ENCODE measurements at places on chromosomes 3 and 15.

GRCh38 chr15:53588773-53589172 is 170.7 kb downstream of the WDR72 start:
- DNase-seq: peak; percentile 48

GRCh38 chr15:78923015-78923414 is 21.8 kb downstream of the CTSH start:
- DNase-seq: no peak

GRCh38 chr15:73755946-73756345 is 2.8 kb upstream of the INSYN1 start:
- no peak for DNase-seq

DNA sequence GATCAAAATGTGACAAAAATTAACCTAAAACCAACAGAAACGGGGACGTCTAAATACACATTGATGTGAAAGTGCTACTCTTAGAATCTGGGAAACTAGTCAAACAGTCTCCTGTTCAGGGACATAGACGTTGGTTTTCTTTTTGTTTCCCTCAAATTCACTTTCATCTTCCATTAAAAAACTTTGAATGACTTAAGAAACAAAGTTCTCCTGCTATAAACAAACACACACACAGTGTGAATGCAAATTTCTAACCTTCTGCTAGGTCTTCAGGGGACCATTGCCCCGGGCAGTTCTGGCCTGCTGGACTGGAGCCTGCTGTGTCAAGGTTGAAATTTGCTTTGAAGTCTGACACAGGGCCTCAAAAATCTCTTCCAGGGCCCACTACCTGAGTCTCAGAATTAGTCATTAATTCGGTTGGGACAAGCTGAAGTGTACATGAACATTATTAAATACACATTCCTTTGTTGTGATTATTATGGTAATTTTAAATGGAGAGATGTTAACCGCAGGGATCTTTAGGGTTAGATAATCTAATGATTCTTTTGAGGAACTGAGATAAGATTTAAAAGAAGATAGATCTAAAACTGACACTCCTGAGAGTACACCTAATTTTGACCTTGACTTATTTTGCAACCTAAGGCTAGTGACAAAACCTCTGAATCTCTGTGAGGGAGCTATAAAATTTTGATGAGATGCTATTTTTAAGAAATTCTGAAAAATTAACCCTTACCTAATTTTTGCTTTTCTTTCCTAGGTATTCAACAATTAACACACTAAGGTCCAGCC is 1260.4 kb downstream of the ROBO1 start:
- peak; percentile 21 for DNase-seq

DNA sequence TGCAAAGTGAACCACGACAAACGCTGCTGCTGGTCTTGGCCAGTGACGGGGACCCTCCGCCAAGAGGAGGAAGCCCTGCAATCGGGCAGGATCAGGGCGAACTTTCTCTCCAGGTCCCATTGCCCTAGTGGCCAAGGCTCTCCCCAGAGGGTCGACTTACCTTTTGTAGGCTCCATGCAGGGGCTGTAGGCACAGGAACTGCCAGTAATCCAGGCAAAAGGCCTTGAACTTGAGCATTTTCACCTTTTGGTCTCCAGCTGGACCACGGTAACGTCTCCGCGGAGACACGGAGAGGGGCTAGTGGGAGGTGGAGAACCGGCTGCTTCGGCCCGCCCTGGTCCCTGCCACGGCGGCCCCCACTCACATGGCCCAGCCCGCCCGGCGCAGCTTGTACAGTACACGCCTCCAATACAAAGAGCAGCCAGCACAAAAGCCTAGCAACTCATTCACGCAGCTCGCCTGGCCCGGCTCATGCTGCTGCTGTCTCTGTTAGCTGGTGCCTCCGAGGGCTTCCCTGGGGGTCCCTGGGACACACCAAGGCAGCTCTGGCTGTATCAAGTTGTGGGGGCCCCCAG is 31.0 kb downstream of the IQSEC1 start:
- DNase-seq: no peak

GRCh38 chr15:69002783-69003182 is 11.7 kb upstream of the NOX5 start:
- DNase-seq: no peak

DNA sequence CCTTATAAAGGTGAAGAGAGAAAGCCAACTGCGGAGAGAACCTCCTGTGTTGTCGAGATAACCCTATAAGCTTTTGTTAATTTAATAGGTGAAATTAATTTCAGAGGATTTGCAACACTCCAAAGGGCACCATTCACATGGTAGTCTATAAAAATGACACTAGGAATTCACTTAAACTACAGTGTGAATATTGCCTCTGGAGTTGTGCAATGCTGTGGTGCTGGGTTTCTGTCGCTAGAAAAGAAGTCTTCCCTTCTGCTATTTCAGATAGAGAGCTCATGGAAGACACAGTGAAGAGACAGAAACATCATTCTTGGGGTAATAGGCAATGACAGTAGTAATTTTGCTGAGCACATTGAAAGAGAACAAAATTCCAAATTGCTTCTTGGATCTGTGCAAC is 28.8 kb upstream of the PROK2 start:
- no peak for DNase-seq

GRCh38 chr15:82146990-82147461 is 101.2 kb upstream of the MEX3B start:
- peak; percentile 92 for DNase-seq

GRCh38 chr3:157406394-157406793 is 30.3 kb upstream of the PTX3 start:
- DNase-seq: no peak

- DNase-seq: no peak
Measured at GRCh38 chr3:128091586-128091985, 32.0 kb downstream of the RUVBL1 start.

DNA sequence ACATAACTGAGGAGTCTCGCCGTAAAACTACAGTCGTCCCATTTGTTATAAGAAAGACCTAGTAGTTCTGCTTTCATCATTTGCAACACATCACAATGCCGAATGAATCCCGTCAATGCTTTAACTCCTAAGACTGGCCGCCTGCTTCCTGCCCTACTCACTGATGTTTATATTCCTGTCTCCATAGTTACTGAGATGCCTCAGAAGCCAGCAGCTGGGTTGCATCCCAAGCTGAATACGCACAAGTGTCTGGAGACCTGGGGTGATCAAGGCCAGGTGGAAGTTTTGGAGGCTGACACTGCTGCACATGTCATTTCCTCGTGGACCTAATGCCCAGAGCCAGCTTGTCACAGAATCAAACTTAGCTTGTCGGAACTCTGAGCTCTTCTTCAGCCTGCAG is 95.2 kb upstream of the UBE2E1 start:
- DNase-seq: peak; percentile 88

- no peak for DNase-seq
Measured at GRCh38 chr15:27486683-27487647, 516.0 kb downstream of the GABRG3 start.

GRCh38 chr15:90637693-90638092 is 79.5 kb upstream of the BLM start:
- no peak for DNase-seq

DNA sequence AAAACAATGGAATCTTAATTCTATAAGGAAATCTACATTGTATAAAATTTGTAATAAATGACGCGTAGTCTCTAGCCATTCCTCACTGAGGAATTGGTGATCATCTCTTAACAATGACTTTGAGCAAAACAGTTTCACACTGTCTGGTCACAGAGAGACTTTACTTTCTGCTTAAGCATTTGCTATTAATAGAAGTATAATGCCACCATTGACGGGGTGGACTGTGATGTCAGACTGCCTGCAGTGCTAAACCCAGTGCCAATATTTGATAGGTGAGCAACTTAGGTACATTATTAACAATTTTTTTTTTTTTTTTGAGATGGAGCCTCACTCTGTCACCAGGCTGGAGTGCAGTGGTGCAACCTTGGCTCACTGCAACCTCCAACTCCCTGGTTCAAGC is 494.9 kb upstream of the ADAMTS9 start:
- DNase-seq: no peak

DNA sequence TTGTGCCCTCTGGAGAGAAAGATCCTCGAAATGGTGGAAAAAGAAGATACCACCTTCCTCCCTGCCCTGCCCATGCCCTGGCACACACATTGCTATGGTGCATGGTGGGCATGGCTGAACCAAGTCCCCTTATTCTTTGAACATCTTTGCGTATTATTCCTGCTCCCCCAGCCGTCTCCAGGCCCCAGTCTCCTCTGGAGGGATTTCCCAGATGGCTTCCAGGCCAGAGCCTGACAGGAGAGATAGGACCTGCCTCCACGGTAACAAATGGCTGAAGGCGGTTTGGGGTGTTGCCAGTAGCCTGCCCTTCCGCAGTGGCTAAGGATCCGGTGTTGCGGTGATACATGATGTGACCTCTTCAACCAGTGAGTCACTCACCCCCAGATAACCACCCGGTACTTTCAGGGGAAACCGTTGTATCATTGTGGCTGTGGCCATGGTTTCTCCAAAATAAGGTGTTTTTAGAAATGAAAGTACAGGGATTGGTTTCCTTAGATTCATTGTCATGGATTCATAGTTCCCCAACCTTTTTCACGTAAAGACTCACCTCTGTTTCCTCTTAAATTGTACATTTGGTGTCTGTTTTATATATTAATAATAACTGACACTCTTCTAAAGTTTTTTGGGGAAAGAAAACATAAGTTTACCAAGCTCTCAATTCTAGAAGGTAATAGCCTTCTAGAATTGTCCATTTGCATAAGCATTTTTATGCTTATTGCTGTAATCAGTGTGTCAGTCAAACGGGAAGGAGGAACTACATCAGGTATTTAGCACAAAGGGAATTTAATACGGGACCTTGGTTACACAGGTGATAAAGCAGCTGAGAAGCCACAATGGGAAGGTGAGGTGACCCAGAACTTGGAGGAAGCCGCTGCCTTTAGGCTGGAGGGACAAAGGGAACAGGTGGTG is 25.9 kb downstream of the SMAD3 start:
- peak; percentile 99 for DNase-seq

GRCh38 chr3:9071936-9072666 is 108.8 kb upstream of the RAD18 start:
- no peak for DNase-seq

- peak; percentile 45 for DNase-seq
Measured at GRCh38 chr3:57078344-57078634, 17.8 kb downstream of the SPATA12 start.

GRCh38 chr15:96818861-96819260 is 488.4 kb downstream of the NR2F2 start:
- no peak for DNase-seq

DNA sequence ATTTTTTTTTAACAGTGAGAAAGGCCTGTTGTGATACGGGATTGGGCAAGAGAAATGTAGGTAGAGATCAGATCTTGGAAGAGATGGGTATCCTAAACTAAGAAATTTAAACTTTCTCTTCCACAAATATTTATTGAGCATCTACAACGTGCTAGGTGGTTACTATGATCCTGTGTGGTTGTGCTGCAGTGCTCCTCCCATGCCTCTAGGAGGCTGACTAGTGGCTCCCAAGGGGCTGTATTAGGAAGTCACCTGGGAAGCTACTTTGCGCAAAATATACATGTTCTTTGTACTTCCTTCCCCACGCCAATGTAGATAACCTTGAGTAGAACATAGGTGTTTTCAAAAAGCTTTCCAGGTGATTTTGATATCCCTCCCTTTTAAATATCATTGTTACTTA is 27.2 kb downstream of the USP3 start:
- no peak for DNase-seq

- no peak for DNase-seq
Measured at GRCh38 chr15:68769702-68770101, 51.0 kb downstream of the ANP32A start.

DNA sequence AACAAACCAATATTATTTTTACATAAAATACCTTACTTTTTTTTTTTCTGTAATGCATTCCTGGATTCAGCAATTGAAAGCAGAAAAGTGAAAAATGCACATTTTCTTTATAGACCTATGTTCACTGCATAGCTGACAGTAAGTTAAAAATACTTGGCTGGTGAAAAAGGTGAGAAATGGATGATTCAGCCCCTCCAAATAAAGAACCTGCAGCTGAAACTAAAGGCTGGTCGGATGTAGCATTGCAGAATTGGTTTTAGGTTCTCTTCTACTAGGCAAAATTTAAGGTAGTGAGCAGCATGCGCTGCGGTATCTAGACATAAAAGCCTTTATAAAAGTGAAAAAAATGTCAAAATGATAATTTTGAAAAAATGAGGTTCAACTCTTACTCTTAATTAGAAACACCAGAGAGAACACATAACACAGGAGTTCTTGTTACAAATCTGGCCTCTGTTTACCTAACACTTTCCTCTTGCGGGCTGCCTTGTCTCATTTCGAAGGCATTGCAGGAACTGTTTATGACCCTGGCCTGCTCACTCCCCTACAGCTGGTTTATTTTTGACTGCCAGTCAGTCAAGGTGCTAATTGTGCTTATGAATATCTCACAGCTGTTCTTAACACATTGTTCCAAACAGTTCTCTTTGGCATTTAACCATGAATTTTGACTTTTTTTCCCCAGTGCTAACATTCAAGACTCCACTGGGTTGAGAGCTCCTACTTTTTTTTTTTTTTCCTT is 455.4 kb upstream of the TBL1XR1 start:
- no peak for DNase-seq

- no peak for DNase-seq
Measured at GRCh38 chr3:46648096-46648495, 35.8 kb downstream of the FAM240A start.

- DNase-seq: no peak
Measured at GRCh38 chr15:36067483-36068274, 511.7 kb upstream of the CDIN1 start.

DNA sequence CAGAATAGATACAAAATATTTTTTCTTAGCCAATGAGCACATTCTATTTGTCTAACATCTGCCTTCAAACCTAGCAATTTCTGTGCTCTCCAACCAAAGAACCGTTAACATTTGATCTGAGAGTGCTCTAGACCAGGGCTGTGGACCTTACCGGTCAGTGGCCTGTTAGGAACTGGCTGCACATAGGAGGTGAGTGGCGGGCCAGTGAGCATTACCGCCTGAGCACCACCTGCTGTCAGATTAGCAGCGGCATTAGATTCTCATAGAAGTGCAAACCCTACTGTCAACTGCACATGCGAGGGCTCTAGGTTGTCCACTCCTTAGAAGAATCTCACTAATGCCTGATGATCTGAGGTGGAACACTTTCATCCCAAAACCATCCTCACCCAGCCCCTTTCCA is 131.7 kb downstream of the CADM2 start:
- DNase-seq: no peak

GRCh38 chr3:173502983-173503568 is 105.5 kb downstream of the NLGN1 start:
- DNase-seq: peak; percentile 36

DNA sequence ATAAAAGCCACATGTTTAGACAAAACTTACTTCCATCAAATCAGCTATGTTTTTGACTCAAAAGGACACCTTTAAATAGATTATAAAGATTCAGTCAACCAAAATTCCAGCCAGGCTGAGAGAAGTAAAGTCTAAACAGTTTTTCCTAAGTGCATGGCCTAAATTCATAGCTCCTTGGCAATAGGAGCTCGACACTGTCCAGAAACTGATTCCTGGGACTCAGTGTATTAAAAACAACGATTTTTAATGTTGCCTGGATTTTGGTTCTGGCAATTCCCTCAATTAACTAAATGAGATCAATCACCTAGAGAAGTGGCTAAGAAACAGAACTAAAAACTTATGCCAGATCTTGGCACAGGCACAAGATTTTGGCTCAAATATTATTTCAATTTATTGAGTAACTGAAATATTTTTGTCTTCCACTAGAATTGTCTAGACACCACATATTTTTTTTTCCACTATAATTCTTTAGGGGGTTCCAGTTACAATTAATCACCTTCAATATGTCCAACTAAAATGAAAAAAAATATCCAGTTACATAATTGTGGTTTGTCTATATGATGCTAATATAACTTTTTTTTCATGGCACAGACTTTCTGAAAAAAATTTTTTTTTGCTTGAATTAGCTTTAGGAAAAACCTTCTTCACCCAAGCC is 135.9 kb downstream of the TFDP2 start:
- DNase-seq: no peak
